ENCODE measurements at places on chromosomes 11 and 22.

DNA sequence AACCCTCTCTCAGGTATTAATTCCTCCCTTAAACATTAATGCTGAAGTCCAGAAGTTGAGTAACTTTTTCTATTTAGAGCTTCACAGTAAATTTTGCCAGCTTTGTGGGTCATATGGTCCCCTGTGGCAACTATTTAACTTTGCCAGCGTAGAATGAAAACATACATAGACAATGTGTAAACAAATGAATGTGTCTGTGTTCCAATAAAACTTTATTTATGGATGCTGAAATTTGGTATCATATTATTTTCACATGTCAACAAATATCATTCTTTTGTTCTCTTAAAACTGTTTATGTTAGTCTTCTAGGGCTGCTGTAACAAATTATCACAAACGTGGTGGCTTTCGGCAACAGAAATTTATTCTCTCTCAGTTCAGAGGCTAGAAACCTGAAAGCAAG, 85.1 kb downstream of the TMEM135 start:
- DNase-seq = no peak

GRCh38 chr11:126182787-126183445, 28.5 kb downstream of the RPUSD4 start:
- DNase-seq = no peak

GRCh38 chr22:30434843-30435242, 9.3 kb downstream of the MTFP1 start:
- DNase-seq = no peak

GRCh38 chr11:97732011-97732632, 1288.6 kb upstream of the CNTN5 start:
- no peak for DNase-seq

DNA sequence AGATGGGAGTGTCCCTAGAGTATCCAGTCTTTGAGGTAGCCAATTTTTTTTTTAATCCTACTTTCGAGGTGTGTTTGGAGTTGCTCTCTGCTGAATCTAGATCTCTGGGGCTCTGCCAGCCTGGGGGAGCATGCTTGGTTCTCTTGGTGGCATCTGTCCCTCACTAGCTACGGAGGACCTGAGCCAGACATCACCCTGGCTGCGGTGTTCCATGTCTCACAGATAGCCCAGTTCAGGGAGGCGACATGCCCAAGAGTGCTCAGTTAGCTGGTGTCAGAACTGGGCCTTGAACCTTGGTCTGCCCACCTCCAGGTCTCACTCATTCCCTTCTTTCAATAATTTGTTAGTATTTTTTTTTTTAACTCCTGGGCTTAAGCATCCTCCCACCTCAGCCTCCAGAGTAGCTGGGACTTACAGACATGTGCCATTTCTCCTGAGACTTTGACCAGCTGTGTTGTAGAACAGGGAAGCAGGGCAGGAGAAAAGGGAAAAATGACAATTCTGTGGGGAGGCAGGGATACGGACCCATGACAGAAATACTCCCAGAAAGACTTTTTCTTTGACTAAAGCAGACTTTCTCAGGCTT, 621 bp downstream of the HMOX1 start:
- no peak for DNase-seq

- peak; percentile 81 for DNase-seq
Measured at GRCh38 chr11:67271541-67272284, 5.4 kb downstream of the GRK2 start.

GRCh38 chr11:2669634-2670469, 29.9 kb downstream of the KCNQ1OT1 start:
- DNase-seq = no peak

DNA sequence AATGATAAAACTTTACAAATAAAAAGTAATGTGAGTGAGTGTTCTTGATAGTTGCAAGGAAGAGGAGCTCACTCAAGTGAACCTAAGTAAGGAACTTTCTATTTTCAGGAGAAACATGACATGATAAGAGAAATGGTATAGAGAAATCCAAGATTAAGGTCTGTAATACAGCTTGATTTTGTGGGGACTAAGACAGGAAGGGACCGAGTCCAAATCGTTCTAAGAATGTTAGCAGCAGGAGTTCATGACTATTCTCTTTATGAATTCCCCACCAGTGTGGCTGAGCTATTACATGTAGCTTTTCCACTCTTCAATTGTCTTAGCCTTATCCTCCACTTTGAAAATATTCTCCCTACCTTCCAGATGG, 698.6 kb upstream of the ARHGAP42 start:
- no peak for DNase-seq

- no peak for DNase-seq
Measured at GRCh38 chr22:47056776-47057470, 294.5 kb downstream of the TBC1D22A start.

DNA sequence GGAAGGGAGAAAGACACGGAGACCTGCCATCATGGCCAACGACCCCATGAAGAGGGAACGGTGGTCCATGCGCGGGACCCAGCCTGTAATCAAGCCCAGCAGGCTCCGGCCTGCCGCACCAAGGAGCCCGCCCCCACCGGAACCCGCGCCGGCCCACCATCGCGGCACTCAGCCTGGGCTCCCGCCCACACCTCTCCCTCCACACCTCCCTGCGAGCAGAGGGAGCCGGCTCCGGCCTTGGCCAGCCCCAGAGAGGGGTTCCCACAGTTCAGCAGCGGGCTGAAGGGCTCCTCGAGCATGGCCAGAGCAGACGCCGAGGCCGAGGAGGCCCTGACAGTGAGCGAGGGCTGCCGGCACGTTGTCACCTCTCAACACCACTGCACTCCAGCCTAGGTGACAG, 1302.8 kb upstream of the CNTN5 start:
- DNase-seq = no peak

DNA sequence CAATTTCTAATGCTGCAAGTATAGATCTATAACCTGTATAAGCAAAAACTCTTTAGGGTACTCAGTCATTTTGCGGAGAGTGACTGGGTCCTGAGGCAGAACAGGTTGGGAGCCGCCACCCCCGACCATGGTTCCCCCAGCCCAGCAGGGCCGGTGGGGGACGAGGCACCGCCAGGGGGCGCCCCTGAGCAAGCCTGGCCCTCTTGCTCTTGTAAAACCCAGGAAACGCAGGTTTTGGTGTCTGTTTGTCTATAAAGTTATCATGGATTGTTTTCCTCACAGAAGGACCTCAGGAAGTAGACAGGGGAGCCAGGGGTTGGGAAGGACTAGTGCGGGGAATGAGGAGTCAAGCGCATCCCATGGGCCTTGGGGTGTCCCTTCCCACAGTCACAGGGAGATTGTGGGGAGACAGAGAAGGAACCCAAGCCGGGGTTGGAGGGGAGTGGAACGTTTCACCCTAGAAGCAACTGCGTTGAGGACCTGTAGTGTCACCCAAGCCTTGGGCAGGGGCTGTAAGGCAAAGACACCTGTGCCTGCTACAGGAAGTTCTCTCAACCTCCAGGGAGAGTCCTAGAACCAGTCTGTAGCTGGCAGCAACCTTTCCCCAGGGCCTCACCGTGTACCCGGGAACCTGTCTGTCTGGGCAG, 26.4 kb downstream of the KCTD17 start:
- DNase-seq = peak; percentile 94

Data from stimulated activated naive CD8-positive, alpha-beta T cell treated with anti-CD3 and anti-CD28 coated beads, Interleukin-15, Interleukin-2, amounts not matched to agents 100 U/mL and 50 U/mL, for 24 hours (primary cell).